ENCODE measurements at places on chromosomes 13 and 19.

DNA sequence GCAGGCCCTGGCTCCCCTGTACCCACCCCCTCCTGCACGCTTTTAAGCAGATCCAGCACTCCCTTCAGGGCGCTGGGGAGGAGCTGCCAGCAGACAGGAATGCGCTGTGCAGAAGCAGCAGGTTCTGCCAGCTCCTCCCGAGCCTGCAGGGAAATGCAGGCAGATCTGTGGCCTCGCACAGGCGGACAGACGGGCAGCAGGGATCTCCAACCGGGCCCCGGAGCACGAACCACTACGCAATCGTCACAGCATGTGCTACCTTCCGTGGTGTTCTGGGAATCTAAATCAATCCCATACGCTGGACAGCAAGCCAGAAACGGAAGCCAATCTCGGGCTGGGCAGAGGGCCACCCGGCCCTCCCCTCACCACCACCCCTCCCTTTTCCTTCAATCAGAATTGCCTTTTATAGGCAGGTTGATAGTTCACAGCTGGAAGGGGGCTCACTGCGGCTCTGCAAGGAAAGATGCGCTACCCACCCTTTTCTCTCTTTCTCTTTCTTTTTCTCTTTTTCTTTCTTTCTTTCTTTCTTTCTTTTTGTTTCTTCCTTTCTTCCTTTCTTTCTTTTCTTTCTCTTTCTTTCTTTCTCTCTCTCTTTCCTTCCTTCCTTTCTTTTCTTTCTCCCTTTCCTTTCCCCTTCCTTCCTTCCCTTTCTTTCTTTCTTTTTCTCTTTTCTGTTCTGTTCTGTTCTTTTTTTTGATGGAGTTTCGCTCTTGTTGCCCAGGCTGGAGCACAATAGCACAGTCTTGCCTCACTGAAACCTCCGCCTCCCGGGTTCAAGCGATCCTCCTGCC, 99.9 kb downstream of the GNG7 start:
- no peaks in the 10 kb centered on the region for H3K36me3 ChIP-seq
- H3K4me3 ChIP-seq = peak overlapping the region; percentile 44
- peaks cover 11% of the 10 kb centered on the region for H3K4me1 ChIP-seq
- H3K27ac ChIP-seq = no peak overlapping the region
- DNase-seq = peak; percentile 48

GRCh38 chr19:13978351-13979243, 26.3 kb downstream of the DCAF15 start:
- H3K36me3 ChIP-seq = no peaks in the 10 kb centered on the region
- H3K27me3 ChIP-seq = no peaks in the 10 kb centered on the region
- H3K27ac ChIP-seq = no peak overlapping the region
- DNase-seq = no peak
- no peaks in the 10 kb centered on the region for H3K4me1 ChIP-seq

- H3K4me3 ChIP-seq = peak overlapping the region; percentile 85
- H3K27ac ChIP-seq = no peak overlapping the region
- no peak for DNase-seq
- H3K27me3 ChIP-seq = no peaks in the 10 kb centered on the region
Observed at GRCh38 chr13:102799426-102800144, 666 bp downstream of the BIVM start.

- no peaks in the 10 kb centered on the region for H3K27me3 ChIP-seq
- no peaks in the 10 kb centered on the region for H3K36me3 ChIP-seq
- H3K4me3 ChIP-seq = no peak overlapping the region
- no peak overlapping the region for H3K27ac ChIP-seq
- no peak for DNase-seq
Observed at GRCh38 chr13:50990818-50991506, 81.4 kb downstream of the RNASEH2B start.

GRCh38 chr13:28375250-28375930, 119.5 kb downstream of the FLT1 start:
- no peak overlapping the region for H3K27ac ChIP-seq
- H3K27me3 ChIP-seq = peaks cover 43% of the 10 kb centered on the region
- no peaks in the 10 kb centered on the region for H3K36me3 ChIP-seq
- no peaks in the 10 kb centered on the region for H3K4me1 ChIP-seq

DNA sequence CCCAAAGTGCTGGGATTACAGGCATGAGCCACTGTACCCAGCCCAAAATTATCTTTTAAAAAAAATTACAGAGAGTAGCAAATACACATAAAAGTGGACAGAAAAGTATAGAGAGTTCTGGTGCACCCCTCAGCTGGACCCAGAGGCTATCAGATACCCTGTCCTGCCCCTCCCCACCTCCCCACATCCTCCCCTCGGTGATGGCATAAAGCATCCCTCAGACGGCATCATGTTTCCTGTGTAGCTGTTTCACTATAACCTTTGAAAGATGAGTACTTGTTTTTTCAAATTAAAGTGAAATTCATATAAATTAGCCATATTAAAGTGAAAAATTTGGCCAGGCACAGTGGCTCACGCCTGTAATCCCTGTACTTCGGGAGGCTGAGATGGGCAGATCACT, 20.1 kb downstream of the SLC27A1 start:
- no peak overlapping the region for H3K4me3 ChIP-seq
- H3K4me1 ChIP-seq = peaks cover 7% of the 10 kb centered on the region
- DNase-seq = no peak
- H3K36me3 ChIP-seq = no peaks in the 10 kb centered on the region

DNA sequence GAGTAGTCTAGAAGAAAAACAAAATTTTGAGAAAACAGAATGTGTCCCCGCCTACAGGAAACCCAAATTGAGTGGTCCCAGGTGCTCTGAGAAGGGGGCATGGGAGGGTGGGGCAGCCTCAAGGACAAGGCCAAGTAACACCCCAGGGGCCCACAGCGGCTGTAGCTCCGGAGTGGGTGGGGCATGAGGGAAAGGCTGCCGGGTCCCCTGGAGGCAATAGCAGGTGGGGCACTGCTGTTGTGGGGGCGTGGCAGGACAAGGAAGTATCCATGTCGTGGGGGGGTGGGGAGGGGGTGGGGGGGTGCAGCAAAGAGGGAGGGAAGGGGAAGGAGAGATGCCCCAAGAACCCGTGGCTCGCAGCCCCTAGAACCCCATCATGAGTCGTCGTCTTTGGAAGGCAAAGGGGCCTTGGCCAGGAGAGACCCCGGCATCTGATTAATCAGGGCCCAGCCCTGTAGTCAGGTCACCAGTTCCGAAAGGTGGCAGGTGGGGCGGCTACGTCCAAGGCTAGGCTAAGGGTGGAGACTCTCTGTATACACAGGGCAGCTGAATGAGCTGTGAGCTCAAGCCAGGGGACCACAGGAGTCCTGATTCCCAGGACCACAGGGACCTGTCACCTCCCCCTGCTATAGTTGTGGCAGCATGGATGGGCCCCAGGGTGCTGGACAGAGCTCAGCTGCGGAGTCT, 7.5 kb upstream of the ISYNA1 start:
- no peak for DNase-seq
- H3K4me1 ChIP-seq = no peaks in the 10 kb centered on the region
- no peaks in the 10 kb centered on the region for H3K27me3 ChIP-seq

GRCh38 chr19:51320280-51320657, 8.8 kb downstream of the IGLON5 start:
- no peak overlapping the region for H3K4me3 ChIP-seq
- no peaks in the 10 kb centered on the region for H3K36me3 ChIP-seq
- H3K27ac ChIP-seq = no peak overlapping the region
- H3K4me1 ChIP-seq = no peaks in the 10 kb centered on the region
- no peak for DNase-seq

- H3K27me3 ChIP-seq = peaks cover 11% of the 10 kb centered on the region
- H3K4me1 ChIP-seq = peaks cover 12% of the 10 kb centered on the region
- H3K36me3 ChIP-seq = no peaks in the 10 kb centered on the region
- H3K27ac ChIP-seq = no peak overlapping the region
- peak overlapping the region; percentile 71 for H3K4me3 ChIP-seq
Observed at GRCh38 chr19:12833738-12834565, 427 bp downstream of the RTBDN start.

- no peaks in the 10 kb centered on the region for H3K36me3 ChIP-seq
- no peaks in the 10 kb centered on the region for H3K27me3 ChIP-seq
- H3K4me3 ChIP-seq = no peak overlapping the region
- no peak overlapping the region for H3K27ac ChIP-seq
- H3K4me1 ChIP-seq = peaks cover 14% of the 10 kb centered on the region
Observed at GRCh38 chr19:958967-959855, 24.9 kb upstream of the WDR18 start.

DNA sequence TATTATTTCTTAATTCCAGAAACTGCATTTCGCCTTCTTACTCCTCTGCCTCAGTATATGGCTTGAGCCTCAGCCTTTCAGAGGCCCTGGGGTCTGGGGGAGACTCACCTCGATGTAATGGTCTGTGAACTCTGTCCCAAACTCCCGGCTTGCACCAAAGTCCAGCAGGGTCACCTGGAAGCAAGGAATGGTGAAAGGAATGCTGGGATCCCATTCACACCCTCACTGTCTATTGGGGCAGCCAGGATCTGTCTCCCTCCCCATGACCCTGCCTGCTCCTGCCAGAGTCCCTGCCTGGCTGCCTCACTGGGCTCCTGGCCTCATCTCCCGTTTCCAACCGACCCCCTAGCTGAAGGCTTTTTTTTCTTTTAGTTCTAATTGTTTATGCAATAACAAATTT, 5.4 kb upstream of the NUMBL start:
- H3K4me1 ChIP-seq = peaks cover 5% of the 10 kb centered on the region
- H3K4me3 ChIP-seq = no peak overlapping the region
- H3K36me3 ChIP-seq = no peaks in the 10 kb centered on the region
- no peaks in the 10 kb centered on the region for H3K27me3 ChIP-seq
- H3K27ac ChIP-seq = no peak overlapping the region
- DNase-seq = no peak

DNA sequence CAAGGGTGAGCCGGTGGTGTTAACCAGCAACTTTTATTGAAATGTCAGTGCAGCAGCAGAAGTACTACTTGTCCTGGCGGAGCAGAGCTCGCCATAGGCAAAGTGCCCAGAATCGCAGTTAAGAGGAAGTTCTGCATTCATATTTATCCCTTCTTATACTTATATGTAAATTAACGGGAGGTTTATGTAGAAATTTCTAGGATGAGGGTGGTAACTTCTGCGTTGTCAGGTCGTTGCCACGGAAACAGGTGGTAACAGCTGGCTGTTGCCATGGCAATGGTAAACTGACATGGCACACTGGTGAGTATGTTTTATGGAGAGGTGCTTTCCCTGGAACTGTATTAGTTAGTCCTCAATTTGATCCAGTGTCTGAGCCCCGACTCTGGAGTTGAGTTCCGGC, 2494.9 kb upstream of the PCDH20 start:
- H3K36me3 ChIP-seq = no peaks in the 10 kb centered on the region
- no peak for DNase-seq
- H3K4me1 ChIP-seq = no peaks in the 10 kb centered on the region
- no peak overlapping the region for H3K27ac ChIP-seq

DNA sequence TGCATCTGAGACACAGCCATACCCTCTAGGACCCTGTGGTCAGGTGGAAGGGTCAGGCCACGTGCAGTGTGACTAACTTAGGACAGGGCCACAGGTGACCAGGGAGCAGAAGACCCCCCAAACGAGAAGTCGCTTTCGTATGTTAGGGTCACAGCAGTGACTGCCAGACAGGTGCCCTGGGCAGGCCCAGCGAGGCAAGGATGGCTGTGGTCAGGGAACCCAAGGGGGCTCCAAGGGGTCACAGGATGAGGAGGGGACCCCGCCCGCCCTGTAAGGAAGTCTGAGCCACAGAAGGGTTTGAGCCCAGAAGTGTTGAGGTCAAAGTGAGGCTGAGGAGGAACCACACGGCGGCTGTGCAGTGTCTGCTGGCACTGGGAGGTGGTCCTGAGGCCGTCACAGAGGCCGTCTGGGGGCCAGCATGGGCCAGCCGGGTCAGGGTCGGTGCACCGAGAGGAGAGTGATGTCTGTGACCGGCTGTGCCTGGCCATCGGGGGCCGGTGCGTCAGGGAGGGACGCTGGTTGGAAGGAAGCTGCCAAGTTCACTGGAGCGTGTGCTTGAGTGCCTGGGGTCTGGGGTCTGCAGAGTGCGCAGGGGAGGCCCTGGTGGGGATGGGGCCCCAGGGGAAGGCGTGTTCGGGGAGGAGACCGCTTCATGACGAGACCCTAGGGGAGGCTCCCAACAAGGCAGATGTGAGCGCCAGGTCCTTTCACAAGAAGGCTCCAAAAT, 24.8 kb upstream of the TMEM255B start:
- DNase-seq = no peak
- no peak overlapping the region for H3K4me3 ChIP-seq
- H3K27me3 ChIP-seq = no peaks in the 10 kb centered on the region
- no peaks in the 10 kb centered on the region for H3K36me3 ChIP-seq

DNA sequence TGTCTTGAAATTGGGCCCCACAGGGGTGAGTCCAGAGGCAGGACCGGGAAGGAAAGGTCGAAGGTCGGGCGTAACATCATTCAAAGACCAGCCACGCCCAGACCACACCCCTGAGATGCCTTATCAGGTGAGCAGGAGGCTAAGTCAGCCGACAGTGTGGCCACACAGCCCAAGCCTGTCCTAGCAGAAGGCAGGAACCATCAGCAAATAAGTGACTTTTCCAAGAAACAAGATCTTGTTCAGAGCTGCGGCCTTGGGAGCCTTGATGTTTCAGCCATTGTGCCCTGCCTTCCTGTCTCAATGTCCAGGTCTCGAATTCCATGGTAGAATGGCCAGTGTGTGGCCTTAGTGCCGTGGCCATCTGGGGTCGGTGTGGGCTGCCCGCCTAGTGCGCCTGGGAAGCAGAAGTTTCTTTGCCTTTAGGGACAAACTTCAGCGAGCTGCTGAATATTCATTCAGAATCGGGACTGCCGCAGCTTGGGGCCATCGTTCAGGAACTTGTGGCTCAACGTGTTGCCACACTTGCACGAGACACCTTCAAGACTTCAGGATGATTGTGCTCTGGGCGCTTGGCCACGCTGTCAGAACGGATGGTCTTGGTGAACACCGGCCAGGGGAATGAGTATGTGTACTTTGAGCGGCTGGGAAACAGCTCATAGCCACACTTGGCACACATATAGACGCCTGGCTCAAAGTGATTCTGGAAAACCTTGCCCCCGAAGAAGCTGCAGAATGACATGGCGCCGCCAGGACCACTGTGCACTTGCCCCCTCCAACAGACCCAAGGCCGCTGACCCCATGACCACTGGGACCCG, 6.1 kb upstream of the IFNL4 start:
- H3K27ac ChIP-seq = no peak overlapping the region
- no peak overlapping the region for H3K4me3 ChIP-seq
- peaks cover 2% of the 10 kb centered on the region for H3K27me3 ChIP-seq

DNA sequence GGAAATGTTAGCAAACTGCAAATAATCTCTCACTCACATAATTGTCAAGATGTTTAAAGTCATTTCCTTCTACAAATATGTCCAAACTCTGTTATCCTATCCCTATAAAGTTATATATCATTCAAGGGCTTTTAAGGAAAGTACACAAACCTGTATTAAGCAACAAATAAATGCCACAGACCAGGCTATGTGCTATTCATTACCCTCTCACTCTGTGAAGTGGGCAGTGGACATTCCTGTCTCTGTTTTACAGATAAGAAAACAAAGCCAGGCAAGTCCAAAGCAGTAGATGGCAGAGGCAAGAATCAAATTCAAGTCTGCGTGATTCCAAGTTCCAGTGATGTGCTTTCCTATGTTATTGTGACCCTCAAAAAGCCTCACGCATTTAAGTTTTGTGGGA, 140.6 kb downstream of the LHFPL6 start:
- H3K4me3 ChIP-seq = no peak overlapping the region
- H3K4me1 ChIP-seq = no peaks in the 10 kb centered on the region
- no peak overlapping the region for H3K27ac ChIP-seq
- DNase-seq = no peak
- H3K27me3 ChIP-seq = no peaks in the 10 kb centered on the region

GRCh38 chr13:98526182-98526512, 50.8 kb downstream of the STK24 start:
- no peak for DNase-seq
- no peaks in the 10 kb centered on the region for H3K27me3 ChIP-seq
- no peaks in the 10 kb centered on the region for H3K36me3 ChIP-seq
- H3K27ac ChIP-seq = no peak overlapping the region
- no peaks in the 10 kb centered on the region for H3K4me1 ChIP-seq
- H3K4me3 ChIP-seq = no peak overlapping the region

- H3K27me3 ChIP-seq = no peaks in the 10 kb centered on the region
- no peak overlapping the region for H3K27ac ChIP-seq
- H3K36me3 ChIP-seq = no peaks in the 10 kb centered on the region
- H3K4me3 ChIP-seq = no peak overlapping the region
- no peaks in the 10 kb centered on the region for H3K4me1 ChIP-seq
Observed at GRCh38 chr19:9865732-9866501, 30.8 kb downstream of the PIN1 start.
